ENCODE measurements at places on chromosomes 16 and 17. TPM values are rescaled to one million over a fixed set of nuclear protein-coding genes. Genes with fewer than 3 reads are reported as not detected.

MYH13 gene
- not detected for total RNA-seq

SYT17 gene
- 14.2 TPM for total RNA-seq

C16orf46 gene
- total RNA-seq, result 0.81 TPM

MYO1C gene
- total RNA-seq, result 89.8 TPM

SLFN14 gene
- total RNA-seq, result not detected

PRSS27 gene
- 9.5 TPM for total RNA-seq

P2RX5 gene
- not detected for total RNA-seq

FLII gene
- total RNA-seq, result 264 TPM

CHMP1A gene
- total RNA-seq, result 87.8 TPM

ENO3 gene
- 2.0 TPM for total RNA-seq

CDRT15 gene
- total RNA-seq, result not detected

PRDM7 gene
- not detected for total RNA-seq

SCIMP gene
- total RNA-seq, result not detected

PRRT2 gene
- total RNA-seq, result not detected

TMEM114 gene
- total RNA-seq, result not detected

GPR139 gene
- not detected for total RNA-seq

MPP3 gene
- 6.1 TPM for total RNA-seq

FOXL1 gene
- 0.40 TPM for total RNA-seq

GALK1 gene
- 21.3 TPM for total RNA-seq

DNAAF8 gene
- total RNA-seq, result not detected

SLC52A1 gene
- total RNA-seq, result 2.2 TPM

KRT25 gene
- total RNA-seq, result 145 TPM

IL34 gene
- 88.5 TPM for total RNA-seq

VASN gene
- 21.4 TPM for total RNA-seq

NKD1 gene
- total RNA-seq, result 2.4 TPM

OSBPL7 gene
- total RNA-seq, result 1.6 TPM

OTOP3 gene
- total RNA-seq, result not detected

PIMREG gene
- 3.3 TPM for total RNA-seq

ABCA9 gene
- 1.7 TPM for total RNA-seq

STH gene
- not detected for total RNA-seq

PRKCB gene
- 15.0 TPM for total RNA-seq

ZNF385C gene
- 0.47 TPM for total RNA-seq

KRT38 gene
- 3.9 TPM for total RNA-seq

DGKE gene
- 7.2 TPM for total RNA-seq

ENPP7 gene
- not detected for total RNA-seq

CSH2 gene
- total RNA-seq, result not detected

RRAD gene
- total RNA-seq, result 1.5 TPM

NPW gene
- 5.6 TPM for total RNA-seq

KCNJ16 gene
- total RNA-seq, result not detected

OR3A1 gene
- not detected for total RNA-seq

KRT36 gene
- 0.79 TPM for total RNA-seq

CES4A gene
- 57.7 TPM for total RNA-seq

MPO gene
- not detected for total RNA-seq

TEFM gene
- 4.9 TPM for total RNA-seq

PERCC1 gene
- not detected for total RNA-seq

NPTX1 gene
- 0.72 TPM for total RNA-seq

SSTR5 gene
- not detected for total RNA-seq

TMEM238L gene
- not detected for total RNA-seq

KRTAP1-1 gene
- 46.0 TPM for total RNA-seq

CD7 gene
- total RNA-seq, result 0.29 TPM

LHX1 gene
- not detected for total RNA-seq

CFAP119 gene
- total RNA-seq, result 6.7 TPM

GNGT2 gene
- total RNA-seq, result not detected

DHX58 gene
- total RNA-seq, result 14.2 TPM

KRT20 gene
- total RNA-seq, result not detected

CCL13 gene
- total RNA-seq, result not detected

SCPEP1 gene
- 160 TPM for total RNA-seq

NTN1 gene
- total RNA-seq, result 3.1 TPM

TP53TG3B gene
- not detected for total RNA-seq
